Caudate nucleus (tissue), 63 donors: ENCODE measurements at places on chromosomes 2 and 18.

DNA sequence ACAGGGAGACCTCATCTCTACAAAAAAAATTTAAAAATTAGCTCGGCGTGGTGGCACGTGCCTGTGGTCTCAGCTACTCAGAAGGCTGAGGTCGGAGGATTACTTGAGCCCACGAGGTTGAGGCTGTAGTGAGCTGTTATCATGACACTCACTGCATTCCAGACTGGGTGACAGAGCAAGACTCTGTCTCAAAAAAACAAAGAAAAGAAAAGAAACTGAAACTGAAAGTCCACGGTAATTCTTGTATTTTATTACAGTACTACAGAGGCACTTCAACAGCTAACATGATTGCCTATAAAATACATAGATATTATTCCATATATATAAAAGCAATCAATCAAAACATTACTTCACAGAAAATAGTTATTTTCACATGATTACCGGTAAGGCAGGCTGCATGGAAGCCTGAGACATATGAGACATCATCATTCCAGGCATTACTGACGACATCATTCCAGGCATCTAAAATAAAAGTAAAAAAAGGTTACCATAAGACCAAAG is 23.1 kb downstream of the PRPF40A start:
- no peak for DNase-seq

GRCh38 chr2:91442246-91442905 is 2750.9 kb downstream of the RPIA start:
- no peak for DNase-seq

DNA sequence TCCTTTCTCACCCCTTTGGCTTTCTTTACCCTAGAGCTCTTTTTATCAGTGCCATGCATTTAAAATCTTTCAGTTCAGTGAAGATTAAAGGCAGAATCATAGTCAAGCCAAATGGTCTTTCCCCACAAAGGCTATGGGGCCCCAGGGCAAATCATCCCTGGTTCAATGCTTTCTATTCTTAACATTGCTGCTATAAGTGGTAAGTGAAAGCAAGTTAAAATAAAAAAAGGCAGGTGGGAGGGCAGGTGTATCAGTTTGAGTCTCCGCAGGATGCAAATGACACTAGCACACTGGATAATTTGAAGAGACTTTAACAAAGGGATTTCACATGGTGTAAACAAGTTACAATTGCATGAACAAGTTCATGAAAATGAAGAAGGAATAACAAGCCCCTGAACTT is 757.4 kb downstream of the SATB2 start:
- no peak for DNase-seq

DNA sequence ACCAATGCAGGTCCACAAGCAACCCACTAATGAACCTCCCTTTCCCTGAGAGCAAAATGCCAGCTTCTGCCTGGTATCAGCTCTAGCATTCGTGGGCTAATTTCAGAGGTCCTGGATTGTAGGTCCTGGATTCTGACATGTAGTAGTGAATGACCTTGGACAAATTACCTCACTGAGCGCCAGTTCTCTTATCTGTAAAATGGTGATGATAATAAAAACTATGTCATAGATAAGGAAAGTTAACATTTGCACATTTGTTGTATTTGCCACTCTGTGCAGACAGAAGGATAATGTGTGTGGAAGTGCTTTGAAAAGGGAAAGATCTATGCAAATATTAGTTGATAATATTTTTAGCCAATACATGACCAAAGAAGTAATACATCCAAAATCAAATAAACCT is 4.1 kb upstream of the TET3 start:
- no peak for DNase-seq

DNA sequence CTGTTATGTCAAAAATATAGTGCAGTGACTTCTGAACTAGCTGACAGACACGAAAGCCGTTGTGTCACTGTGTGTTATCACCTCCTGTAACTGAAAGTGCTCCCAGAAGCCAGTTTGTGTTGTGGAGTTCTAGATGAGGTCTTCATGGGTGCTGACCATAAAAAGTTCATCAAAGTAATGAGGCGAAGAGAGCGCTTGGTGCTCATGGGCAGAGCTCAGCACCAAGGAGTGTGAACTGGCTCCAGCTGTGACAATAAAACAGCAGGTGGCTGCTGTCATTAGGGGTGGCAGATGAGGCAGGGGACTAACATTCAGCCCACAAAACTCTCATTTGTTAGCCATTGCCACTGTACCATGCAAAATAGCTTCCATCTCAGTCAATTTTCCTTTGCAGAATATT is 151.1 kb downstream of the ZNF407 start:
- no peak for DNase-seq

DNA sequence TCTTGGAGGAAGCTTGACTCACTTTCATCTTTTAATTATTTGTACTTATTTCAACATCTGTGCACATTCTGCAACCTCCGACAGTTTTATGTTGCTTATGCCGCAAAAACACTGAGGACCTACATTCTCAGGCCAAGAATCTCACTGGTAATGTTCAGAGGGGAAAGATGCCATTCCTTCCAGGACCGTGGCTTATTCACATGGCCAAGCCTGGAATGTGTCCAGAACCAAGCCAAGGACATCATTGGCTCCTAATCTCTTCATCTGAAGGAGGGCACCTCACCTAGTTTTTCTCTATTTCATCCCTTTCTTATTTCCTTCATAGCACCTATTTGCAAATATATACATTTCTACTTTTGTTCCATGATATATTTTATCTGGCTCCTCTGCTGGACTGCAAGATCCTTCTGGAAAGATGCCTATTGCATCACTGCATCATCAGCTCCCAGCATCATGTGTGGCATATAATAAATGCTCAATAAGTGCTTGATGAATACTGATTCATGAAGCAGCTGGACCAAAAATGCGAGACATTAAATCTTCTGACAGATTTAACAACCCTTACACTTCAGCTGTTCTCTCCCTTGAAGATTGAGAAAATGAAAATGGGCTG is 377.1 kb downstream of the TNS1 start:
- DNase-seq = no peak

DNA sequence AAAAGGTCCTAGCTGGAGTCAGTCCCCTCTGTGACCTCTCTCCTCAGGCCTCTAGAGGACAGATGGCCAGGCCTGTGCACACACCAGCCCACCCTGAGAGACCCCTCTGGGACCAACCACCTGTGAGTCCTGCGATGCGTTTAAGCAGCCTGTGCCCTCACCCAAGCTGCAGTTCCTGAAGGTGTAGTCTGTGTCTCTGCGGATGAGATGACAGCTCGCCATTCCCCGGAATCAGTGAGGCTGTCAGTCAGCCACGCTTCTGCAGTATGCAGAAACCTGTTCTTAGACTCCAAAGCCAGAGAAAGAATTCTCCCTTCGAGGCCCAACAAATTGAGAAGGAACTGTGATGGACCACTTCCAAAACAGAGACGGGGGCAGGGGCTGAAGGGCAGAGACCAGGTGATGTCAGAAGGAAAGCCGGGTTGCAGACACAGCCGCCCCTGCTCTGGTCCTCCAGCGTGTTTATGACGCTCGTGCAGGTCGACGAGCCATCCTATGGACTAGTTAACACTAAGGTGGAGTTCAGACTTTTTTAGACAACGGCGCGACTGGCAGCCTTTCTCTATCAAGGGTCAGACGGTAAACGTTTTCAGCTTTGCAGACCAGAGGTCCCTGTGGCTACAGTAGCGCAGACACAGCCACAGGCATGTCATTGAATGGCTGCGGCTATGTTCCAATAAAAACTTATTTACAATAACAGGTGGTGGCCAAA is 10.2 kb downstream of the MTERF4 start:
- no peak for DNase-seq

DNA sequence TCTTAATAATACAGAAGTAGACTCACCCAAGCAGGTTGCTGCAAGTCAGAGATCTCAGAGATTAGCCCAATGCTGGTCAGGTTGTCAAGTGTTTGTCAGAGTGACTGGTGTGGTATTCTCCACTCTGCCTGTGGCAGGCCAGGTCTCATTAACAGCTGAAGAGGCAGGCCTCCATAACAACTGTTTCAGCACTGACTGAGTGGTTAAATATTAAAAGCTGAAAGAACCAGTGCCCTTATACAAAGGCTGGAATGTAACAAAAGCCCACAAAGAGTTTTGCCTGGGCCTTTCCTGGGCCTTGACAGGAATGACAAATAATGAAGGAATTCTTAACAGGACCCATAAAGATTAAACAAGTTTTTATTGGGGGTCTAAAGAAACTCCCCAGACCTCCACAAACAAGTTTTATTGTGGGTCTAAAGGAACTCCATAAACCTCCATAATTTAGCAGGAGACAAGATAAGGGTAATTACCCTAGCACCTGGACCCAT is 26.8 kb downstream of the SULT1C2 start:
- no peak for DNase-seq

DNA sequence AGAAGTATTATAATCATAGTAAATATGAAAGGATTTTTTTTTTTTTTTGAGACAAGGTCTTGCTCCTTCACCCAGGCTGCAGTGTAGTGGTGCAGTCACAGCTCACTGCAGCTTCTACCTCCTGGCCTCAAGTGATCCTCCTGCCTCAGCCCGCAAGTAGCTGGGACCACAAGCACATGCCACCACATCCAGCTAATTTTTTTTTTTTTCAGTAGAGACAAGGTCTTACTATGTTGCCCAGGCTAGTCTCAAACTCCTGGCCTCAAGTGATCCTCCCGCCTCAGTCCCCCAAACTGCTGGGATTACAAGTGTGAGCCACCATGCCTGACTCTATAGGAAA is 301.6 kb upstream of the STON1 start:
- no peak for DNase-seq

- DNase-seq = no peak
Observed at GRCh38 chr2:45946023-45946422, 294.5 kb downstream of the PRKCE start.

- DNase-seq = no peak
Observed at GRCh38 chr2:123912171-123912570, 112.9 kb upstream of the CNTNAP5 start.

- DNase-seq = no peak
Observed at GRCh38 chr2:169637620-169638019, 53.5 kb downstream of the PPIG start.

- DNase-seq = no peak
Observed at GRCh38 chr2:176106581-176107539, at the start of gene HOXD11. Gene HOXD11, plus strand, starts transcription at chr2:176107280. Its CDS starts 76 bp downstream, at chr2:176107356.

DNA sequence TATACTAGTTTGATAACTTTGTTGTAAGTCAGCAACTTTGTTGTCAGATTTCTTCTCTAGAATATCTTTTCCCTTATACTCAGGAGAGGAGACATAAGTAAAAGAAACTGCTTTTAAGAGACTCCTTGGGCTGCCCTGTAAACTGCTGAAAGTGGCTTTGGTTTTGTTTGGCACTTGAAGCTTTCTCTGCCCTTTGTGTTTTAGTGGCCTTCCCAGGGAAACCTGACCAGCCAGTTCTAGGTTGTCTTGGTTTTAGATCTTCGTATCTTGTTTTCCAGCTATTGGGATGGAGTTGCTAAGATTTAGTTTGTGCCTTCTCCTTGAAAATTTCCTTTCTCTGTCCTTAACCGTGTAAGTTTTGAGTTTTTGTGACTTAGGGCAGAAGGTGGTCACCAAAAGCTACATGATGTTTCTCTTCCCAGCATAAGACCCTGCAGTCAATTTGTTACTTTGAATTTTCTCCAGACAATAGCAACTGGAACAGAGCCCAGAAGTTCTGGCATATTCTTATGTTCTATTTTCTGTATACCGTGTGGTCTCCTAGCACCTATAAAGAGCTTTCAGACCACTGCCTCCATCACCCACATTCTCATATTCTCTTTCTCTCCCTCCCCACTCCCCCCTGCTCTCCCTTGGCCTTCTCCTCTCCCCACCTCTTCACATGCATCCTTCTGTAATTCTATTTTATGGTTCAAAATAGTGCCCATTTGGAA is 81.1 kb downstream of the BOLA3 start:
- no peak for DNase-seq

DNA sequence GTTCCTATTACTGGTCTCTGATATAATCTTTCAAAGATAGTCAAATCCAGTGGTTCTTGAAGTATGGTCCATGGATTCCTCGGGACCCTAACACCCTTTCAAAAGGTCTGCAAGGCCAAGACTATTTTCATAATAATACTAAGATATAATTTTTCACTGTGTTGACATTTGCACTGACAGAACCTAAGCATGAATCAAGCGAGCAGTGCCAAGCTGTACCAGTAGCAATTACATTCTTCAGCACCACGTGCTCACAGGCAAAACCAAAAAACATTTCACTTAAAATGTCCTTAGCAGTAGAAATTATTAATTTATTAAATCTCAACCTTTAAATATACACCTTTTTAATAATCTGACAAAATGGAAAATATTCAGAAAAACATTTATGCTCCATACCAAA is 59.1 kb downstream of the EIF2AK3 start:
- DNase-seq = no peak

GRCh38 chr2:216643986-216644659 is 10.9 kb downstream of the IGFBP2 start:
- DNase-seq = no peak

DNA sequence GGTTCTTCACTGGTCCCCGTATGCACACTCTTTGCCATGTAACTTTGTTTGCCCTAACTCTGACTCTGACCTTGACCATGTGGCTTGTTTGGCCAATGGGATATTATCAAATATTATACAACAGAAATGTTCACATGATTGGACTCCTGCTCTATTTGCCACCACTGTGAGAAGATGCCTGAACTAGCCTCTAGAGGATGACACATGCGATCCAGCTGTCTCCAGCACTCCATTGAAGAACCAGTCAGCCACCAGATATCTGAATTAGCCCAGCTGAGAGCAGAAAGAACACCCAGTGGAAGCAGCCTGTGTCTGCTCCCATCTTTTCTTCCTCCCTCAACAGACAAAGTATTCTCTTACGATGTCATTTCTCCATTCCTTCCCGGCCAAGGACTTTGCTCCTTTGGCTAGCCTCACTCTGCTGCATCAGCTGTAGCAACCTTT is 412.1 kb downstream of the IRS1 start:
- DNase-seq = no peak

- no peak for DNase-seq
Observed at GRCh38 chr2:3430740-3431490, 51.4 kb downstream of the TRAPPC12 start.

DNA sequence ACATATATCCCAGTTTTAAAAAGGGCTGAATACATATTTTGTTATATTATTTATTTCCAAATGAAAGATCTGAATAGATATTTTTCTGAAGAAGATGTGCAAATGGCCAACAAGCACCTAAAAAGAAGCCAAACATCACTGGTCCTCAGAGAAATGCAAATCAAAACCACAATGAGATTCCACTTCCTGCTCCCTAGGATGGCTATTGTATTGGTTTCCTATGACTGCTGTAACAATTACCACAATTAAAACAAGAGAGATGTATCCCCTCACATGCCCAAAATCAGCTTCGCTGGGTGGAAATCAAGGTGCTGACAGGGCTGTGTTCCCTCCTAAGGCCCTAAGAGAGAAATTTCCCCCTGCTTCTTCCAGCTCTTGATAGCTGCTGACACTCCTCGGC is 23.2 kb downstream of the ABCB11 start:
- DNase-seq = no peak

DNA sequence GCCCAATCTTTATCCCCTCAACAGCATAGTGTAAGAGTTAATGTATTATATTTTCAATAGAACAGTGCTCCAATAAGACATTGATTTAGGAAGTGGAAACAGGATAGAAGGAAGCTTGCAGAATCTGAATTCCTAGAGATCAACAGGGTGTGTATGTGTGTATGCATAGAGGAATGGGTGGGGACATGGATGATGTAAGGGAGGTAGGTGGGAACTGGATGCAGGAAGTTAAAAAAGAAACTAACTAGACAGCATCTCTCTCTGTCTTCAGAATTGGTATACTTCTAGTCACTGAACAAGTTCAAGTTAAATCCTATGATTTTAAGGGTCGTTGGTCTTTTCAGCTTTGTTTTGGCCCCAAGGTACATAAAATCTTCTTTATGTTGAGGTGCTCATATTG is 196.6 kb downstream of the PMAIP1 start:
- no peak for DNase-seq

GRCh38 chr2:65072181-65072970 is 16.2 kb downstream of the CEP68 start:
- no peak for DNase-seq

GRCh38 chr2:63786471-63786870 is 55.2 kb upstream of the UGP2 start:
- DNase-seq = no peak
